HepG2 (cell line): ENCODE measurements at places on chromosomes 16 and 17. TPM values are rescaled to one million over a fixed set of nuclear protein-coding genes. Genes with fewer than 3 reads are reported as not detected.

- peak; percentile 93 for DNase-seq
- H3K27me3 ChIP-seq = no peaks in the 10 kb centered on the region
- peak overlapping the region; percentile 75 for H3K27ac ChIP-seq
- no peaks in the 10 kb centered on the region for H3K36me3 ChIP-seq
Observed at GRCh38 chr16:78596996-78597422, 497.6 kb downstream of the WWOX start.

- peaks cover 12% of the 10 kb centered on the region for H3K4me1 ChIP-seq
- H3K27ac ChIP-seq = no peak overlapping the region
- H3K27me3 ChIP-seq = peaks cover 1% of the 10 kb centered on the region; the same call in 1 of the 2 replicates
- no peak overlapping the region for H3K4me3 ChIP-seq
- H3K36me3 ChIP-seq = no peaks in the 10 kb centered on the region
Observed at GRCh38 chr17:31780483-31780882, 78.6 kb downstream of the COPRS start.

DNA sequence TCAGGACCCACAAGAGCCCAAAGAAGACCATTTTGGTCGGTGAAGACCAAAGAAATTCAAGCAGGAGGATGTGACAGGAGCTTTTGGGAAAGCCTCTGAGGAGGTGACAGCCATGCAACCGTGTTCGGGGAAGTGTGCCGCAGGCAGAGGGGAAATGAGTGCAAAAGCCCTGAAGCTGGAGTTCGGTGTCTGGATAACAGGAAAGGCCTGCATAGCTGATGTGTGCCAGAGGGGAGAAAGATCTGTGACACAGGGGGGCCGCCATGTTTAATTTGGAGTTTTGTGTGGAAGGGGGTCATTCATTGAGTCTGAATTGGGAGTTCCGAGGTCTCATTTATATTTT, 870 bp upstream of the ZC3H7A start:
- peaks cover 8% of the 10 kb centered on the region; the same call in 1 of the 3 replicates for H3K36me3 ChIP-seq
- no peak for DNase-seq
- peak overlapping the region; percentile 76 for H3K4me3 ChIP-seq
- H3K27ac ChIP-seq = peak overlapping the region; percentile 85

DNA sequence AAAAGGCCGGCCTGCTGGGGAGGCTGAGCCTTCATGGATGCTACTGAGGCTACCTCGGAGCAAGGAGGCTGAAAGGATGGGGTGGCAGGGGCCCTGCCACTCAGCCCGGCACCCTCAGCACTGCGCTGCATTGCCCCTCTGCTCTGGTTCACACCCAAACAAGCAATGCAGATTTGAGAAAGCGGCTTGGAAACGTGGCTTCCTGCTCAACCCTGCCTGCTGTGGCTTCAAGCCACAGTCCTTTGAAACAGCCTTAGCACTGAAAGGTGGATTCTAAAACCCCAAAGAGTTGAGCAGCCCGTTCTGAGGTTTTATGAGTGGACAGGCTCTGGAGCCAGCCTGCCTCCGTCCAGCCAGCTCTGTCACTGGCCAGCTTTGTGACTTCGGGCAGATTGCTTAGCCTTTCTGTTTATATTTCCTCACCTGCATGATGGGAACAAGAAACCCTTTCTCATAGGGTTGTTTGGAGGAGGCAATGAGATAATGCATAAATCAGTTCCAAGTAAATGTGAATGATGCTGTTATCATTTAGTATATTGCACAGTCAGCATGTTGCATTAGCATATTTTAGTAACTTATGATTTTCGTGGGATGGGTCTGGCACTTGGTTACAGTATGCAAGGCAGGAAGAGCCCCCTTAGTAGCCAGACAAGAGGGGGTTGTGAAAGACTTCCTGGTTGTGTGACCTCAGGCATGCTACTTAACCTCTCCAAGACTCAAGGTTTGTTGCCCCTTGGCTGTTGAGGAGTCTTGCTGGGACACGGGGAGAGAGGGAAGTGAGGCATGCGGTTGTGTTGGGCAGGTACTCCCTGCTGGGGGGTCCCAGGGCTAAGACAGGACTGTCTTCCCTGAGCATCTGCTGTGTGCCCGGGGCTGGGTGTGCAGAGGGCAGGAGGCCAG, 23.6 kb downstream of the CRISPLD2 start:
- H3K36me3 ChIP-seq = no peaks in the 10 kb centered on the region

GRCh38 chr16:3243882-3244281, 8.9 kb upstream of the ZNF200 start:
- H3K36me3 ChIP-seq = no peaks in the 10 kb centered on the region
- no peak overlapping the region for H3K4me3 ChIP-seq
- no peak for DNase-seq
- peaks cover 45% of the 10 kb centered on the region for H3K4me1 ChIP-seq

GRCh38 chr17:57649191-57649590, 95.9 kb downstream of the CCDC182 start:
- no peaks in the 10 kb centered on the region for H3K4me1 ChIP-seq
- DNase-seq = no peak
- H3K36me3 ChIP-seq = peaks cover 24% of the 10 kb centered on the region
- no peaks in the 10 kb centered on the region for H3K27me3 ChIP-seq
- H3K27ac ChIP-seq = no peak overlapping the region
- no peak overlapping the region for H3K4me3 ChIP-seq

DNA sequence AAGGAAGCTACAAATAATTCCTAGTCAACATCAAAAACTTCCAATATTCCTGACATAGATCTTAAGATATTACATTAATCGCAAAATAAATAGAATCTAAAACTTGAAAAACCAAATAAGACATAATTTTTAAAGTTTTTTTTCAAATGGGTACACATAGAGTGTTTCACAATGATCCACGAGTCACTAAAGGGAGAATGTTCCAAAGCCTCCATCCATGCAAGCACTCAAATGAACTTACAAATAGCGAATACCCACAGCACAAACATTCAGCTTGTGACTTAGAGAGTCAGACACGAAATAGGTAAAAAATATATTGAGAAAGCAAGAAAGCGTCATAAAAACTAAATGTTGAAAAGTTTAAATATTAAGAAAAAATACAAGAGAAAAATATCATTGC, 65.7 kb downstream of the CEP112 start:
- no peak overlapping the region for H3K4me3 ChIP-seq
- H3K36me3 ChIP-seq = no peaks in the 10 kb centered on the region

Gene INPP5K
- total RNA-seq = 4.3 and 4.8 TPM in 2 replicates

Gene TMEM219
- 64.5 and 105 TPM in 2 replicates for total RNA-seq

Gene CEP295NL
- not detected in 2 replicates for total RNA-seq

Gene KRTAP1-5
- total RNA-seq = not detected in 2 replicates

Gene HSD17B1
- total RNA-seq = 0.77 and 0.93 TPM in 2 replicates

Gene KRT17
- total RNA-seq = 0.52 and 0.82 TPM in 2 replicates
